ENCODE measurements at places on chromosomes 7 and 10. TPM values are rescaled to one million over a fixed set of nuclear protein-coding genes. Genes with fewer than 3 reads are reported as not detected.

The DNAJC12 gene
- 57.0 TPM for total RNA-seq

The SCART1 gene
- total RNA-seq = 0.22 TPM

The DMTF1 gene
- total RNA-seq = 14.7 TPM

The CASP2 gene
- total RNA-seq = 20.2 TPM

The CC2D2B gene
- not detected for total RNA-seq

The ZNF212 gene
- 11.5 TPM for total RNA-seq

The WNT2 gene
- total RNA-seq = not detected

The ITIH5 gene
- total RNA-seq = 0.20 TPM

The SPRN gene
- 0.54 TPM for total RNA-seq

The RBP3 gene
- total RNA-seq = not detected

The GARIN1A gene
- 0.38 TPM for total RNA-seq

The ADAM12 gene
- total RNA-seq = 4.3 TPM

The EPHA1 gene
- total RNA-seq = 0.07 TPM

The EVX1 gene
- 0.13 TPM for total RNA-seq

The SFTPD gene
- total RNA-seq = 0.31 TPM

The CFAP46 gene
- total RNA-seq = 1.4 TPM

The CFAP70 gene
- total RNA-seq = 0.18 TPM

The GJD4 gene
- total RNA-seq = not detected

The RBAK gene
- 5.6 TPM for total RNA-seq

The PAX2 gene
- 0.26 TPM for total RNA-seq

The SKAP2 gene
- 17.5 TPM for total RNA-seq

The NOBOX gene
- not detected for total RNA-seq

The OR13A1 gene
- total RNA-seq = 0.05 TPM

The PCDH15 gene
- not detected for total RNA-seq

The PIP gene
- total RNA-seq = 0.64 TPM

The TET1 gene
- total RNA-seq = 0.90 TPM

The RPS24 gene
- 3,036 TPM for total RNA-seq

The DGKB gene
- total RNA-seq = not detected

The CYP2C19 gene
- not detected for total RNA-seq

The GPER1 gene
- 1.2 TPM for total RNA-seq

The ZDHHC6 gene
- total RNA-seq = 29.9 TPM

The ACTR3C gene
- not detected for total RNA-seq

The COL28A1 gene
- 0.97 TPM for total RNA-seq
